ENCODE measurements at places on chromosomes 2 and 18.

- no peak for DNase-seq
Measured at GRCh38 chr18:29651122-29651680, 1391.3 kb downstream of the DSC3 start.

- DNase-seq: no peak
Measured at GRCh38 chr2:105497094-105497493, 98.2 kb upstream of the FHL2 start.

- no peak for DNase-seq
Measured at GRCh38 chr18:73545472-73545871, 602.2 kb downstream of the FBXO15 start.

GRCh38 chr2:114218383-114218782, 224.1 kb upstream of the DPP10 start:
- DNase-seq: no peak

DNA sequence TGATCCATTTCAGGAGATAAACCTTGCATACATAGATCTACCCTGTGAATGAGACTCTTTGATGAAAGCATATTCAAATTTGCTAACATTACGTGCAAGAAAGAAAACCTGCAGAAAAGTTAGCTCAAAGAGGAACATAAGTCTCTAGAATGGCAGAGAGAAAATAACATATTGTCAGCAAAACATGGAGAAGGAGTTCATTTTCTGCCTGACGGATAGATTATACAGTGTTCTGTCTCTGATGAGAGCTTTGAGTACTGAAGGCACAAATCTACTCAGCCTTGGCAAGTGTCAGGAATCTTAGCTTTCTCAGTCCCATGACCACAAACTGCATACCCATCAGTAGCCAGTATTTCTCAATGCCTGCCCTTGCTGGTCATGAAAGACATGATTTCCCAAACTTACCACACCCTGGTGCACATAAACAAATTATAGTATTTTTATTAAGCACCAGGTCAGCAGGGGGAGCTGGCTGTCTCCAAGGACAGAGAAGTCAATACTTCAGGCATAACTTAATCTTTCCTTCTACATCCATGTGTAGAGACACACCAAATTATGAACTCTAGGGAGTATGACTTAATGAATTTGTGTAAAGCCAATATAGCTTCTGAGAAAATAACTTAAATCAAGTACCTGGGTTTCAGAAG, 401.2 kb upstream of the SOX11 start:
- no peak for DNase-seq

All from NK-92 treated with Interleukin-12 subunit alpha and Interleukin-12 subunit beta, amount 100 ng/mL, for 24 hours (cell line).